NCI-H774 (cell line): ENCODE measurements at places on chromosomes 2 and 18.

GRCh38 chr2:238425505-238425978 is 1.2 kb upstream of the ASB1 start:
- peak; percentile 27 for DNase-seq

DNA sequence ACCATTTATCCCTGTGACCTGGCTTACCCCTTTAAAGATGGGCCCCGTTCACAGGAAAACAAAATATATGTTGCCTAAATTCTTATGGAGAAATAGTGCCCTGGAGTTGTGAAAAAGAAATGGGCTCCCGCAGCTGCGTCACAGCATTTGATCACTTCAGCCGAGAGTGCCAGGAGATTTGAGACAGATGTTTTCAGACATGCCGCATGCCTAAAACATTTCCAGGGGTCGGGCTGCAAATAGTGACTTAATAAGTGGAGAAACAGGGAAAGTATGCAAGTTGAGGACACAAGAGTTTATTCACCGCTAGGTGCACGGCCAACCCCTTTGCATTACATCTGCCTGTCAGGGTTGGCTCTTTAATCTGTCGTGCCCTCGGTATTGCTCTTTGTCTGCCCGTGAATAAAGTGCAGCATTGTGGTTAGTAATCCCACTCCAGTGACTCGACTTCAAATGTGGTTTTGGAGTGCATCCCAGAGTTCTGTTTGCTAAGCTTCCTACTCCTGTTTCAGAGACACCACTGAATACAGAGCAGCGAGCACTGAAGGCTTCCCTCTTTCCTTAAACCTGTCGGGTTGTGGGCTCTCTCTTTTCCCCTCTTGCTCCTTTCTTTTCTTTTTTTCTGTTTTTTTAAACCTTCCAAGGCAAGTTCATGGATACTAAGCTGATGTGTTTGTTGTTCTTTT is 187.5 kb downstream of the LTBP1 start:
- DNase-seq: no peak

GRCh38 chr2:238260883-238261282 is 21.0 kb upstream of the HES6 start:
- DNase-seq: no peak

DNA sequence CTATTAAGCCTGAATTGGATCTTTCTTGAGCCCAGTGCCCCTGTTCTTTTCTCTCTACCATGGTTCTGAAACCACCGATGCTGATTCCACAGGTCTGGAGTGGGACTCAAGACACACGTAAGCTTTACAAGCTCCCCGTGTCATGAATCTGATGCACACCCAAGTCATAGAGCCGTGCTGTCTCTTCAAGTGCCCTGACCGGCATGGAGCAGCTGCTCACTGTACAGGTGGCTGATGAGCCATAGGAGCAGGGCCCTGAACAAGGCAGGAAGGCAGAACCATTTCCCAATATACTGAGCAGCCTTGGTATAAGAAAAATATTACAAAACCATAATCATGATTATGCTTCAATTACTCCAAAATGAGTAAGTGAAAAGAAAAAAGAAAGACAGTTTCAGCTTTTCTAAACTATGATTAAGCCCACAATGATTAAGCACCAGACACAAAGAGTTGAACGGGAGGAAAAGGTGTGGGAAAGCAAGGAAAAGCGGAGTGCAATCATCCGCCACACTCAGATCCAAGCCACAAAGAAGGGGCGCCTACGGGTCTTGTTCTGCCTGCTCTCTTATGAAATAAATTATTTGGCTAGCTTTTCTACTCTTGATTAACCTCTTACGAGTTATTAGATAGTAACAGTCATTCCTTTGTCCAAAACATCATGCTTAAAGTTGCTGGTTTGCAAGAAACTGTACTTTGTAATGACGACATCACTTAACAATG is 41.7 kb downstream of the NOL10 start:
- no peak for DNase-seq

- no peak for DNase-seq
These were observed 2.8 kb downstream of the CNDP2 start for GRCh38 chr18:74498712-74499627.

- DNase-seq: no peak
These were observed 110.5 kb upstream of the NCK2 start for GRCh38 chr2:105634198-105634597.

- no peak for DNase-seq
These were observed 7.1 kb downstream of the DUSP11 start for GRCh38 chr2:73772819-73773218.

DNA sequence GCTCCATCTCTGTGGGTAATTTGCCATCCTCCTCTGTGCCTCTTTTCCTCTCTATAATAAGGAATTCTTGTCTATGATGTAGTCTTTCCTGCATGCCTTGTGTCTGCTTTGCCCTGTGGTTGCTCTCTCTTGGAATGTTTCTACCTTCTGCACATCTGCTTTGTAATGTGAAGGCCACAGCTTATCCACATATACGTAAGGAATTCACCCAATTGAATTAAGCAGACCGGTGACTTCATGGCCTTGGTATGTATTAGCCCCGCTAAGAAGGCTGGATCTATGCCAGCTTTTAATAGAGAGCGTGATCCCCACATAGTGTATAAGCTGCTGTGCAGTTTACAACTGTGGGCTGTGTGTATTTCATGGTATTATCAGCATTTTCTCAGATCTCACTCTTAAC is 274.7 kb downstream of the RNF144A start:
- DNase-seq: no peak

GRCh38 chr2:196086517-196087368 is 18.1 kb upstream of the DNAH7 start:
- no peak for DNase-seq

GRCh38 chr2:21361384-21361783 is 237.6 kb downstream of the TDRD15 start:
- DNase-seq: no peak

GRCh38 chr2:8877894-8878293 is 40.5 kb upstream of the KIDINS220 start:
- no peak for DNase-seq
